ENCODE measurements at places on chromosomes 5 and 9. TPM values are rescaled to one million over a fixed set of nuclear protein-coding genes. Genes with fewer than 3 reads are reported as not detected.

Gene CAMK2A
- total RNA-seq: 0.15 TPM

- DNase-seq: no peak
- no peak overlapping the region for H3K4me3 ChIP-seq
- H3K4me1 ChIP-seq: peaks cover 3% of the 10 kb centered on the region
- no peaks in the 10 kb centered on the region for H3K27me3 ChIP-seq
- H3K36me3 ChIP-seq: no peaks in the 10 kb centered on the region
Observed at GRCh38 chr5:39428640-39429039, 3.9 kb upstream of the DAB2 start.

- no peak overlapping the region for H3K27ac ChIP-seq
- DNase-seq: no peak
- H3K36me3 ChIP-seq: no peaks in the 10 kb centered on the region
- H3K27me3 ChIP-seq: no peaks in the 10 kb centered on the region
- H3K4me1 ChIP-seq: no peaks in the 10 kb centered on the region
Observed at GRCh38 chr5:68644971-68645370, 429.4 kb downstream of the PIK3R1 start.

DNA sequence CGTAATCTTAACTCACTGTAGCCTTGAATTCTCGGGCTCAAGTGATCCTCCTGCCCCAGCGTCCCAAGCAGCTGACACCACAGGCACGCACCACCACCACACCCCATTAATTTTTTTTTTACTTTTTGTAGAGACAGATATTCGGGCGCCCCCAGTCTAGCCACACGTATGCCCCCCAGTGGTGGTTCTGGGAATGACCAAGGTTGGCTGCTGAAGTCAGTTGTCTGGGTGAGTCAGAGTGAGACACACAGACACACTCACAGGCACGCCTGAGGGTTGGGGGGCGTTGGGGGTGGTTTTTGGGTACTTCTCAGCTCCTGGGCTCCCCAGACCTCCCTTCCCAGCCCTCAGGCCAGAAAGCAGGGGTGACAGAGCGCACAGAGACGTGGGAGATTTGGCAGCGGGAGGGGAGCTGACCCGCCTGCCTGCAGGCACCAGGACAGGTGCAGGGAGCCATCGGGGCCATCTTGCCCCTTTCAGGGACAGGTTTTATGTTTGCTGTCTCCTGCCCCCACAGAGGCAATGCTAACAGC lies 4.2 kb upstream of the ENTPD8 start:
- no peak overlapping the region for H3K27ac ChIP-seq
- H3K36me3 ChIP-seq: no peaks in the 10 kb centered on the region
- H3K4me1 ChIP-seq: no peaks in the 10 kb centered on the region
- DNase-seq: peak; percentile 76

GRCh38 chr5:172910828-172911627 lies 48.2 kb upstream of the RPL26L1 start:
- H3K36me3 ChIP-seq: peaks cover 46% of the 10 kb centered on the region
- peak; percentile 48 for DNase-seq
- H3K27me3 ChIP-seq: no peaks in the 10 kb centered on the region

- H3K4me1 ChIP-seq: no peaks in the 10 kb centered on the region
- H3K27ac ChIP-seq: no peak overlapping the region
- no peak for DNase-seq
- no peak overlapping the region for H3K4me3 ChIP-seq
Observed at GRCh38 chr5:137632716-137633115, 103.2 kb downstream of the KLHL3 start.

DNA sequence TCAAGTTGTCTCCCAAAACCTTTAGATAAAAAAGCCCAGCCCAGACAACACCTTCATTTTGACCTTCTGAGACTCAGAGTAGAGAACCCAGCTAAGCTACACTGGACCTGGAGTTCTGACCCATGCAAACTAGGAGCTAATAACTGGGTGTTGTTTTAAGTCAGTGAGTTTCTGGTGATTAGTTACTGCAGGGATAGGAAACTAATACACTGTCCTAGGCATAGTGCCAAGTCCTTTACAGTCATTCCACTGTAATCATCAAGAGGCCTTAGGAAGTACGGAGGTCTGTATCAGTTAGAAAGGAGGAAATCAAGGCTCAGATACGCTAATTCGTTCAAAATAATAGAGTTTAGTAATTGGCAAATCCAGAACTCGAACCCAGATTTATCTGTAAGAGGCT lies 197.9 kb downstream of the KCTD16 start:
- H3K27ac ChIP-seq: no peak overlapping the region
- no peak overlapping the region for H3K4me3 ChIP-seq
- no peaks in the 10 kb centered on the region for H3K4me1 ChIP-seq
- no peak for DNase-seq
- H3K27me3 ChIP-seq: no peaks in the 10 kb centered on the region
- H3K36me3 ChIP-seq: no peaks in the 10 kb centered on the region

- H3K4me3 ChIP-seq: peak overlapping the region; percentile 74
- H3K27me3 ChIP-seq: peaks cover 3% of the 10 kb centered on the region
- H3K27ac ChIP-seq: no peak overlapping the region
- peaks cover 9% of the 10 kb centered on the region for H3K4me1 ChIP-seq
Observed at GRCh38 chr5:33891446-33891787, 373 bp downstream of the ADAMTS12 start.

Gene STING1
- 0.26 TPM for total RNA-seq

Gene ANKS6
- total RNA-seq: 44.5 TPM

DNA sequence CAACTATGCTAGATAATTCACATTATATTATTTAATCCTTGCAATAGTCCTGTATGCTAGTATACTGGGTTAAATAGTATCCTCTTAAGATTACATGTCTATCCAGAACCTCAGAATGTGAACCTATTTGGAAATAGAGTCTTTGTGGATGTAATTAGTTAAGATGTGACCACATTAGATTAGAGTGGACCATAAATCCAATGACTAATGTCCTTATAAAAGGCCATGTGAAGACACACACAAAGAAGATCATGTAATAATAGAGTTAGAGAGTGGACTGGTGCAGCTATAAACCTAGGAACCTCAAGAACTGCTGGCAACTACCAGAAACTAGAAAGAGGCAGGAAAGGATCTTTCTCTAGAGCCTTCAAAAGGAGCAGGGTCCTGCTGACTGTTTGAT lies 263.6 kb upstream of the PTGER4 start:
- H3K27ac ChIP-seq: no peak overlapping the region
- no peak for DNase-seq
- H3K4me1 ChIP-seq: no peaks in the 10 kb centered on the region
- H3K27me3 ChIP-seq: no peaks in the 10 kb centered on the region
- no peak overlapping the region for H3K4me3 ChIP-seq

Gene PCDHB10
- total RNA-seq: 1.5 TPM

- no peak overlapping the region for H3K27ac ChIP-seq
- no peaks in the 10 kb centered on the region for H3K36me3 ChIP-seq
- no peaks in the 10 kb centered on the region for H3K4me1 ChIP-seq
- no peaks in the 10 kb centered on the region for H3K27me3 ChIP-seq
- DNase-seq: no peak
Observed at GRCh38 chr5:174155706-174156105, 110.2 kb downstream of the NSG2 start.

GRCh38 chr9:125343518-125344275 lies 82.1 kb downstream of the GAPVD1 start:
- peaks cover 3% of the 10 kb centered on the region for H3K4me1 ChIP-seq
- no peaks in the 10 kb centered on the region for H3K27me3 ChIP-seq
- no peak overlapping the region for H3K27ac ChIP-seq
- peak; percentile 58 for DNase-seq

Gene CYSRT1
- total RNA-seq: 1.9 TPM

GRCh38 chr5:74294231-74294705 lies 346.3 kb downstream of the ENC1 start:
- no peak overlapping the region for H3K27ac ChIP-seq
- H3K27me3 ChIP-seq: no peaks in the 10 kb centered on the region
- no peak for DNase-seq
- H3K36me3 ChIP-seq: no peaks in the 10 kb centered on the region

DNA sequence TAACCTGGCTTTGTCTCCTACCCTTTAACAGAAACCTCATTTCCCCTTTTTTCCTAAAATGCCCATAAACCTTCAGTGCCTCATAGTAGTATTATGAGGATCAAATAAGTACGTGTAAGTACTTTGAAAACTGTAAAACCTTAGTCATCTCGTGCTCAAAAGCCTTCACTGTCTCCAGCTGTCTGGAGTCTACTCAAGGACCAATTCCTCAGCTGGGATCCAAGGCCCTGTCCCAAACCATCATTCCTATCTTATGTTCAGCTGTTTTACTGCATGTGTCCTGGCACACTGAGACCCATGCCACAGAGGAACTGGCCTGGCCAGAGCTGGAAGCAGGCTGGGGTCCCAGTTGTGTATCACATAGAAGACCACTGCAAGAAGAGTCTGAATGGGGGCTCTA lies 15.9 kb downstream of the ADAMTSL1 start:
- no peak overlapping the region for H3K4me3 ChIP-seq
- no peaks in the 10 kb centered on the region for H3K36me3 ChIP-seq
- H3K27ac ChIP-seq: no peak overlapping the region

GRCh38 chr9:81377921-81378320 lies 311.4 kb downstream of the TLE1 start:
- no peak overlapping the region for H3K27ac ChIP-seq
- H3K36me3 ChIP-seq: no peaks in the 10 kb centered on the region
- H3K4me1 ChIP-seq: no peaks in the 10 kb centered on the region
- no peaks in the 10 kb centered on the region for H3K27me3 ChIP-seq

DNA sequence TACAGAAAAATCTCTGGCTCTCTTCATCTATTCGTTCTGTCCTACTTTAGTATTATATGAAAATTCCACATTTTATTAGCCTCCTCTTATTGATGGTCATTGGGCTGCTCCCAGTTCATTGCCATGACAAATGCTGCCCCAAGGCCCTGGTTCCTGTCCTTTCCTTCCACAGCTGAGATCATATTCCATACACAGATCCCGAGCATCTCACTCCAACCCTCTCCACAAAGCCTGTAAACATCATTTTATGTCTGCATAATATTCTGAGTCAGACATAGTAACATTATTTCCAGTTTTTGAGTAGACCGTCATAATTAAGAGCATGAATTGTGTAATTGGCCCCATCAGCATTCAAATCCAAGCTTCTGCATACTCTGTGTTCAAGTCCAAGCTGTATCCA lies 86.3 kb downstream of the MVB12B start:
- no peaks in the 10 kb centered on the region for H3K36me3 ChIP-seq
- DNase-seq: no peak
- no peak overlapping the region for H3K4me3 ChIP-seq
- no peak overlapping the region for H3K27ac ChIP-seq
- no peaks in the 10 kb centered on the region for H3K27me3 ChIP-seq

Gene EXOSC2
- total RNA-seq: 92.0 TPM

DNA sequence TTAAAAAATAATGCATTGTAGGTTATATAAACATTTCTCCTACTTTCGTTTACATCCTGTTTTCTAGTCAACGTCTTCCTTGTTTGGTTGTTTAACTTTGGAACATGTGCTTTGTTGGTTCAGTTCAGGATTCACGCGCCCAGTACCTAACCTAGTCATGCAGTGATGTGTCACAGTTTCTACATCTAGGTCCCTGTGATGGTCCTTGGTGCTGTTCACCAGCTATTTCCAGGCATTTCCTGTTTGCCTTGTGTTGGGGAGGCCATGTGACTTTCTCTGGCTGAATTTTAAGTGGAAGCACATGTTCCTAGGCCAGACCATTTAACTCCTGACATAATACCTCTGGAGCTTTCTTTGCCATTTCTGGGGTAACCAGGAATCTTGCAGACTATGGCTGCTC lies 292.3 kb downstream of the SMARCA2 start:
- no peak overlapping the region for H3K4me3 ChIP-seq
- H3K4me1 ChIP-seq: no peaks in the 10 kb centered on the region
- no peak overlapping the region for H3K27ac ChIP-seq
- no peak for DNase-seq
- peaks cover 25% of the 10 kb centered on the region for H3K36me3 ChIP-seq
- H3K27me3 ChIP-seq: no peaks in the 10 kb centered on the region

- H3K27ac ChIP-seq: no peak overlapping the region
- no peaks in the 10 kb centered on the region for H3K27me3 ChIP-seq
- H3K4me1 ChIP-seq: no peaks in the 10 kb centered on the region
- H3K4me3 ChIP-seq: no peak overlapping the region
- peak; percentile 52 for DNase-seq
Observed at GRCh38 chr5:10502578-10502977, 60.9 kb downstream of the ROPN1L start.

GRCh38 chr9:16728137-16728508 lies 142.3 kb downstream of the BNC2 start:
- no peak overlapping the region for H3K27ac ChIP-seq
- peak overlapping the region; percentile 91 for H3K4me3 ChIP-seq
- H3K27me3 ChIP-seq: no peaks in the 10 kb centered on the region
- DNase-seq: no peak
- no peaks in the 10 kb centered on the region for H3K36me3 ChIP-seq
- peaks cover 12% of the 10 kb centered on the region for H3K4me1 ChIP-seq

DNA sequence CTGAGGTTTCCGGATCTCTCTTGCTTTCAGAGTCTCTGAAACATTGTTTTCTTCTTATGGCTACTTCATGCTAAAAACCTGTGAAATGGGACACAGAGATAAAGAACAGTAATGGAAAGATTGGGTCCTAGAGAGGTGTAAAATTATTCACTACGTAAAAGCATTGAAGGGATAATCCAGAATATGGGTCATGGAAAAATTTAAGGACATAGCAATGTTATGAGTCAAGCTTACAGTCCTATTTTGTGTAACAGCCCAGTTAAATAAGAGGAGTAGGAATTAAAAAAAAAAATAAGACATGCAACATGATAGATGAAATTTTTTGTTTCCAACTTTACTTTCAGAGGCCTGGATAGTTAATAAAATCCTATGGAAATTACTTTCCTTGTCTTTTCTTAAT lies 61.9 kb upstream of the ELL2 start:
- H3K4me1 ChIP-seq: no peaks in the 10 kb centered on the region
- H3K36me3 ChIP-seq: no peaks in the 10 kb centered on the region
- H3K4me3 ChIP-seq: no peak overlapping the region

Gene PFN3
- total RNA-seq: not detected

Gene GABRA1
- total RNA-seq: not detected

Gene TERT
- total RNA-seq: 15.5 TPM

DNA sequence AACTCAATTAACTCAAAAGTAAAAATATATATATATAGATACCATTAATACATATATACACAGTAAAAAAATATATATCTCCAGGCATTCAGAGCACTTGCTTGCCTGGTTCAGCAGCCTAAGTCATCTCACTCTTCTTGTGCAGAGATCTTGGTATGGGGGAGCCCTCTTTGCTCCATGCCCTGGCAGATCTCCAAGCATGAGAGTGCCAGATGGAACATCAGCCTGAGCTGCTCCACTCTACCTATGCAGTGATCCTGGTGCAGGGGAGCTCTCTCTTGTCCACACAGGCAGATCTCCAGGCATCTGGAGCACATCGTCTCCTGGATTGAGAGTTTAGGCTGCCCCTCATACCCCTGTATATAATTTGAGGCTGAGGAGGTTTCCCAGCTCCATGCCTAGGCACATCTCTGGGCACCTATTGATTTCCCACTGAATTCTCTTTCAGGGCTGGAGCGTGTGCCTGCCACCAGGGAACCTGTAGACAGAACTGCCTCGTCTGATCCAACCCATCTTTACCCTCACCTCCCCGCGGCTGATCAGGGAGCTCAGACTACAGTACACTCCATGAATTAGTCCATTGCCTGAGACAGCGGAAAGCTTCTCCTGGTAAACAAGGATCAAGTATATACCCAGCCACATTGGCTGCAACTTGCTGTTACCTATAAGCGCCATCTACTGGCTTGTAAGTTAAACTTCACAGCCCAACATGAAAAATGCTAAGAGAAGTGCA lies 342.4 kb upstream of the GRIA1 start:
- H3K4me3 ChIP-seq: peak overlapping the region; percentile 26
- no peaks in the 10 kb centered on the region for H3K4me1 ChIP-seq
- no peak overlapping the region for H3K27ac ChIP-seq
- no peaks in the 10 kb centered on the region for H3K36me3 ChIP-seq
- DNase-seq: peak; percentile 58

- H3K27ac ChIP-seq: no peak overlapping the region
- peaks cover 3% of the 10 kb centered on the region for H3K36me3 ChIP-seq
- no peaks in the 10 kb centered on the region for H3K27me3 ChIP-seq
- H3K4me3 ChIP-seq: no peak overlapping the region
- H3K4me1 ChIP-seq: no peaks in the 10 kb centered on the region
Observed at GRCh38 chr9:122261469-122261881, 3.2 kb downstream of the RBM18 start.

Gene CDH12
- not detected for total RNA-seq

Gene OTP
- total RNA-seq: not detected

Gene OCLN
- total RNA-seq: 109 TPM
